MCF 10A (cell line): ENCODE measurements at places on chromosomes 6 and 20. TPM values are rescaled to one million over a fixed set of nuclear protein-coding genes. Genes with fewer than 3 reads are reported as not detected.
A peak's percentile ranks its signal among the peaks of the same experiment; 100 is the strongest.

GRCh38 chr6:10460096-10460495 lies 45.2 kb upstream of the TFAP2A start:
- no peak for DNase-seq

DNA sequence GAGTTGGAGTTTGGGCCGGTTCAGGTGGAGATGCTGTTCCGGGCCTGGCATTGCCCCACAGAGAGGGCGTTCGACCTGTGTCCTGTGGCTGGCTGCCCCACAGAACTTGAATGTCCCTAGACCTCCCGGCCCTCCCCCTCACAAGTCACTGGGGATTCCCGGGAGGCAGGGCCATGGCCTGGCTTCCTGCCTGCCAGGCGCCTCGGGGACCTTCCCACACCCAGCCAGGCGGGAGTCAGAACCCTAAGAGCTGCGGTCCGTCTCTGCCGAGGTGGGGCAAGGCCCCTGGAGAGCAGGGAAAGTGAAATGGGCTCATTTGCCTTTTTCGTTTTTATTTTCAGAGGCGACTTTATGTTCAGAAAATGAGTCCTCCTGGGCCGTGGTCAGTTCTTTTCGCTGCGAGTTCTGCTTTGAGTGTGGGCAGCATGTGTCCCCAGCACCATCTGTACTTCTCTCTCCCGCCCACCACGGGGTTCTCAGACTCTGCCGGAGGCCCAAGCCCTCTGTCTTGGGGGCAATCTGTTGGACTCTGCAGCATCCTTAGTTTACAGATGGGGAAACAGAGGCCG lies 8.5 kb downstream of the RBM38 start:
- DNase-seq: no peak

GRCh38 chr6:27111743-27112142 lies 135.8 kb upstream of the PRSS16 start:
- peak; percentile 17 for DNase-seq

GRCh38 chr6:131547488-131547887 lies 25.5 kb upstream of the ARG1 start:
- DNase-seq: no peak

GRCh38 chr6:117496383-117496990 lies 14.0 kb downstream of the DCBLD1 start:
- peak; percentile 85 for DNase-seq

DNA sequence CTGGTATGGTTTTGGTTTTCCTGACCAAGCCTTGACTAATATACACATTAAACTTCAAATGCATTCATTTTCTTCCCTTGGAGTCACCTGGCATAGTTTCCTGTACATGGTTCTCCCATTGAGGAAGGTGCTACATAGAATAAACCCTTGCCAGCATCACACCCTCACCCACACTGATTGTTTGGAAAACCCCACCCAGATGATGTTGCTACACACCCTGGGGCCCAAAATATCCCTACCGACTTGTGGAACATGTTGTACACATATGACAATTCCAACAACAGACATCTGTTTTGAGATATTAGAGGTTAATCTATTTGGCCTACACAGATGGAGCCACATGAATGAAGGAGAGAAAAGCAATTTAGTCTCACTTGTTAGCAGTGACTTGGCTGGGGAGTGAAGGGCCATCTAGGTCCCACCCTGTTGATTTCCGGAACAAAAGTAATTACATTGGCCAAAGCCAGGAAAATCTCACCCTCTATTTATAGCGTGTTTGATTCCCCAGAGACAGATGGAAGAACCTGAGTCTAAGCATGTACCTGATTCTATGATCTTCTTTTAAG lies 606.0 kb upstream of the BTBD3 start:
- no peak for DNase-seq

DNA sequence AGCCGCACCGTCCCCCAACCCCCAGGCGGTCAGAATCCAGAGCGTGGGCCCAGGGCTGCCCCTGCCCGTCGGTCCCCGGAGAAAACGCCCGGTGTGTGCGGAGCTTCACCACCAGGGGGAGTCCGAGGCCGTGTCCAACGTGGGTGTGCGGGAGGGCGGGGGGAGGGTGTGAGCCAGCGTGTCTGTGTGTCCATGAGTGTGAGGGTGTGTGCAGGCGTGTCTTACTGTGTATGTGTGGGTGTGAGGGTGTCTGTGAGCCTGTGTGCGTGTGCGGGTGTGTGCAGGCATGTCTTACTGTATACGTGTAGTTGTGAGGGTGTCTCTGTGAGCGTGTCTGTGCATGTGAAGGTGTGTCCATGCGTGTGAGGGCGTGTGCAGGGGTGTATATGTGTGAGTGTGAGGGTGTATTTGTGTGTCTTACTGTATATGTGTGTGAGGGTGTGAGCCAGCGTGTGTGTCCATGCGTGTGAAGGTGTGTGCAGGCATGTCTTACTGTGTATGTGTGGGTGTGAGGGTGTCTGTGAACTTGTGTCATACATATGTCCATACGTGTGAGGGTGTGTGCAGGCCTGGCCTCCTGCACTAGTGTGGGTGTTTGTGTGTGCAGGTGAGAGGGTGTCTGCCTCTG lies 24.6 kb upstream of the GATA5 start:
- DNase-seq: peak; percentile 63

DNA sequence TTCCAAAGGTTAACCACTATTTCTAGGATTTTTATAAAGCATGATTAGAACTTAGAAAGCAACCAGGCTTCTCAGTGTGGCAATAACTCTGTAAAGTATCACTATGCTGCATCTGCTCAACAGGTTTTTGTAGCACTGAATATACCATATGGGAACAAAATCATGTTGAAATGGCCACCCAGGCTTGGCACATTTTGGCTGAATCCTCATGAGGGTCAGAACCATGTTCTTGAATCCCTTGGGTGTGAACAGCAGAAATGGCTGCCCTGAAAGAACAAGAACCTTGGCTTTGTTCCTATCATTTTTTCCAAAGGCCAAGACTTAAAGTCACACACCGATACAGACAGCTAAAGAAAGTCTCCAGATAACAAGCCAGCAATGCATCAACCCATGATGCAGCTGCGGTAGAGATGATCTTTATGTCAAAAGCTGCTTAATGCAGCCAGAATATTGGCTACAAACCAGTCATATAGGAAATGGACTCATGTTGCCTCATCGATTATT lies 283.0 kb upstream of the NOX3 start:
- DNase-seq: no peak

DNA sequence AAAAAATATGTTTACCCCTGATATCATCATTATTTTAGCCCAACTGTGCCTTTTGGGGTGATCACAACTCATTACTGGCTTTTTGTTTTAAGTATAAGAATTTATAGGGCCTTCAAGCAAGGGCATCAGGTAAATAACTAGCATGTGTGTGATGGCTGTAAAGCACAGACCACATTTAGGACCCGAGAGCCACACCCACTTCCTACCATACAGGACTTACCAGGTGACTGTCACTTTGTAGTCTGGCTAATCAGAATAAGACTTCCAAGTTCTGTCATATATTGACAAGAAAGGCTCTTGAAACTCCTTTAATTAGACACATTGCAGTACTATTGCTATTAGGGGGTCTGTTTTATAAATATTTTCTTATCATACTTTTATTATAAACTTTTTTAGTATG lies 31.1 kb downstream of the TMEM242 start:
- no peak for DNase-seq

DNA sequence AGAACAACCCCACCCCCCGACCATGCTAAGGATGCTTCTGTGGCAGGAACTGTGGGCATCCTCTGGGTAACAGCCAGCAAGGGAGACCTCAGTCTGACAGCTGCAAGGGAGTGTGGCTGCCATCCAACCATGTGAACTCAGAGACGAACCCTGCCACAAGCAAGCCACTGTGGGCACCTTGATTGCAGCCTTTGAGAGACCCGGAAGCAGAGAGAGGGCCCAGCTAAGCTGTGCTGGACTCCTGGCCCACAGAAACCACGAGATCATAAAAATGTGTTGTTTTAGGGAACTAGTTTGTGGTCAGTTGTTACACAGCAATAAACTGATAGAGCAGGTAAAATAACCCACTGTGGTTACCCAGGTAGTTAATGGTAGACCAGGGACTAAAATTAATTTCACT lies 414.6 kb downstream of the CDH26 start:
- DNase-seq: no peak

DNA sequence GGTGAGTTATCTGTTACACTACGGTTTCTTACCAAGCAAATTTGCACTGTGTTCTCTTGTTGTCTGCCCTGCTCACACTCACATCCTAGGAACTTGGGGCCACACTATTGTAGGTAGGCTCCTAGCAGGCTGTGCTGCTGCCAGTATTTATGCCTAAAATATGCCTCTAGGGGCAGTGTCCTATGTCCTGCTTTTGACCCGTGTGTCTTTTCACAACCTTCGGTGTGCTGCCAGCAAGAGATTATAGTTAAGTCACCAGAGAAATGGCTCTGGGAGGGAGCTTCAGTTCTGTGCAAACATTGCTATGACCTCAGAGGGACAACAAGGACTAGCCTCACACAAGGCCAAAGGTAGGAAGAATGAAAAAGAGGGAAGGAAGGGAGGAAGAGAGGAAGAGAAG lies 8.9 kb upstream of the TAAR5 start:
- peak; percentile 51 for DNase-seq

GRCh38 chr20:57830515-57830895 lies 120.7 kb upstream of the PMEPA1 start:
- no peak for DNase-seq

GRCh38 chr6:152004896-152005295 lies 197.4 kb downstream of the ESR1 start:
- no peak for DNase-seq

DNA sequence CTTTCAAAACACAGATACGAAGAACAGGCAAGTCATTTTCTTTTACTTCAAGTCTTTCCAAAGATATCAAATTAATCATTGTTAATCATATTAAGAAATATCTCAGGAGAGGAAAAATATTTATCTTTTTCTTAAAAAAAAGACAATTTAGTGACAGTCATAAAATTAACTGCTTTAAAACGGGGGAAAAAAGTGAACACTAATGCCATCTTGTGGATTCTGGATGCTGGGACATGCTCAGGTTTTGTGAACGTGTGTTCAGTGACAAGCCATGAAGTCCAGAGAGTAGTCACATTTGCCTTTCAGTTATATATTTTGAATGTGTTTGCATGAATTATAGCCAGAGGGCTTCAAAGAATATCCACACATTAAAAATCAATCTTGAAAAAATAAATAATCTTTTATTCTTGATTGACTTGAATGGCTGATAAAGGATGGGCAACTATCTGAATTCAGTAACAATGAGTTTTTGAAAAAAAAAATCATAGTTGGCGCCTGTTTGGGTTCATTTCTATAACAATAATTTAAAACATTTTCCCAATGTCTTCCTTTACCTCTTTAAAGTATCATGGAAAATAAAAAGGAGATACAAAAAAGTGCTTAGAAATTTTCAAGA lies 74.7 kb upstream of the NOX3 start:
- peak; percentile 56 for DNase-seq

- DNase-seq: no peak
Measured at GRCh38 chr20:32522776-32523612, 62.1 kb downstream of the NOL4L start.

DNA sequence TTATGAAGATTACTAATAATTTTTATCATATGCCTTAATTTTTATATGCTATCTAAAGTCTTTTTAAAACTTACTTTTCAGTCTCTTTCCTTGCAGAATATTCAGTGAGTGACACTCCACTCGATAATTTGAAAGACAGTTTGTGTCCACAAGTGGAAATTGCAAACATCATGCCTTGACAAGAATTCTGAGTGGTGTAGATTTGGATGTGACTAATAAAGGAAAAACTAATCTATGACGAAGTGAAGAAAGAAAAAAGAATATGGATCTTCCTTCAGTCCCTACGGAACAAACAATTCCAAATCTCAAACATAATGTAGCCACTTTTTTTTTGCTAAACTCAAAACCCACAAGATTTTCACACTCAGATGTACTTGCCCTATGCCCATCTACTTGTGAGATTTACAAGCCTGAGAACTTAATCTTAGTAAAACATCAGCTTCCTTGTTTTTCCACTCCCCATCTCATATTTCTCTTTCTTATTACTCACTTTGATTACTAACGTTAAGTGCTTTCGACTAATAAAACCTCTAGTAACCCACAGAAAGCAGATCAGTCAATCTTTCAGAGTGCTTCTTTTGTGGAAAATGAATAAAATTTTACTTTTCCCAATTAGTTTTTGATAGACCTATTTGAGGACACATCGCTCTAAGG lies 1155.8 kb downstream of the GRIK2 start:
- no peak for DNase-seq

DNA sequence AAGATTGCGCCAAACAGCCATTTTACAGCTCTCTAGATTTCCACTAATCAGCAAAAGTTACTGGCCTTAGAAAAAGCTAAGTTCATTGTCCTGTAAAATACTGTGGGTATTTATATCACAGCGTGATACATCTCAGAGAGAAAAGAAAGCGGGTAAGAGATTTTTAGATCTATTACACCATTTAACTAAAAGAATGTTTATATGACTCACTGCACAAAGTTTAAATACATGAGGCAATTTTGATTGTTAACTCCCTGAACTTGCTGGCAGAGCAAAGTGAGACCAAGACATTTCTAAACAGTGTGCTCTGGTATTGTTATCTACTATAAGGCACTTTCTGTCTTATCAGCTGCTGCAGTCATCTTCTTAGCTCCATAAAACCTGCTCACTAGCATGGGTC lies 314.3 kb downstream of the EPHA7 start:
- DNase-seq: peak; percentile 17

- peak; percentile 73 for DNase-seq
Measured at GRCh38 chr6:107506145-107506544, 16.2 kb downstream of the SOBP start.

DNA sequence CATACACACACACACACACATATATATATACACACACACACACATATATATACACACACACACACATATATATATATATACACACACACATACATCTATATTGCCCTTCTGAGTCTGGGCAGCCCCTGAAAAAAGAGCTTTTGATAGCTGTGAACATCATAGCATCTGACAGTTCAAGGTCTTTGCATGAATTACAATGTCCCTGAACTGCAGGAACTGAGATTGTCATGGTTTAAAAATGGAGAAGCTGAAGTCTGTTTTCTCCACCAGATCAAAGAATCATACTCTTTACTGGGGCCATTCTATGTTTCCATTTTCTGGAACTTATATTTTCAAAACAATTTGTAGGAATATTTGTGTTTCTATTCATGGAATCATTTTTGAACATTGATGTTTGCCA lies 189.8 kb downstream of the ZDHHC14 start:
- DNase-seq: no peak

- DNase-seq: no peak
Measured at GRCh38 chr20:47487175-47487917, 14.3 kb upstream of the NCOA3 start.

- DNase-seq: no peak
Measured at GRCh38 chr6:31686483-31686882, 5.6 kb upstream of the LY6G5C start.

- DNase-seq: no peak
Measured at GRCh38 chr6:44388135-44388487, 605 bp downstream of the CDC5L start.

JPH2 gene
- 11.1 and 14.7 TPM in 2 replicates for total RNA-seq

PDYN gene
- total RNA-seq: not detected in 2 replicates

COX7A2 gene
- 316 and 375 TPM in 2 replicates for total RNA-seq

BPIFB1 gene
- not detected in 2 replicates for total RNA-seq

SLC17A2 gene
- total RNA-seq: not detected in 2 replicates

CTAGE9 gene
- total RNA-seq: not detected in 2 replicates

BRD2 gene
- 201 and 223 TPM in 2 replicates for total RNA-seq

COL21A1 gene
- total RNA-seq: 1.8 and 5.4 TPM in 2 replicates

OR12D3 gene
- total RNA-seq: not detected in 2 replicates

SYCP2 gene
- total RNA-seq: 0.35 and 0.61 TPM in 2 replicates

DCDC2 gene
- 0.52 TPM in 1 of 2 replicates, not detected in the other for total RNA-seq
